ENCODE measurements at places on chromosomes 2 and 18.

DNA sequence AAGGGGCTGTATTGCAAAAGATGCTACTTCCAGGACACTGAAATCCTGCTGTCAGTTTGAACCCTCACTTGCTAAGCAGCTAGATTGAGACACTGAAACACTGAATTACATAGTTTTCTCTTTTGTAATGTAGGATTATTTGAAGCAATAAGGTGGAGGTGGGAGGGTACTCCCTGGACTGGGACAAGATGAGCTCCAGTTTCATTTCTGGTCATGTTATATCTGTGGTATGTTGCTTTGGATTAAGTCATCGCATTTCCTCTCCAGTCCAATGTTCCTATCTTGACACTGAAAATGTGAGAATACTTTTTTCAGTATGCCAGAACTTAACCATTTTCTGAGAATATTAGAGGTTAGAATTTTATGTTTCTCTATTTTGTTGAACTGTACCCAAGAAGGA lies 426.2 kb upstream of the MEX3C start:
- no peak for DNase-seq

GRCh38 chr18:39561126-39561525 lies 1995.5 kb upstream of the CELF4 start:
- no peak for DNase-seq

DNA sequence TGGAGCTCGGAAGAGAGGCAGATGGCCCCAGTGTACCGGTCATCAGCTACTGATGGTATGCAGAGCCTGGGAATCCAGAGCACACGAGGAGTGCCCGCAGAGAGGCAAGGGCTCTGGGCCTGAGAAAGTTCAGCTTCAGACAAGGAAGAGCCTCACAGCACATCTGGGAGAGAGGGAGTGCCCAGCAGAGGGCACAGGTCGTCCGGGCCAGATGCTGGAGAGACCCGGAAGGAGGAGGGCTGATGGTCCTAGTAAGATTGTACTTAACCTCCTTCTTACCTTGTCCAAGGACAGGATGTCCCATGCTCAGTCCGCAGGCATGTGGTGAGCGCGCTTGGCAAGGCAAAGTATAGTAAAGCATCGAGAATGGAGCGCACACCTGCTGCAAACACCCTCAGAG lies 24.4 kb upstream of the CHMP1B start:
- no peak for DNase-seq

GRCh38 chr2:124478761-124479160 lies 453.7 kb downstream of the CNTNAP5 start:
- DNase-seq: no peak

- DNase-seq: peak; percentile 45
Measured at GRCh38 chr18:75070625-75071483, 138.1 kb downstream of the PTGR3 start.

DNA sequence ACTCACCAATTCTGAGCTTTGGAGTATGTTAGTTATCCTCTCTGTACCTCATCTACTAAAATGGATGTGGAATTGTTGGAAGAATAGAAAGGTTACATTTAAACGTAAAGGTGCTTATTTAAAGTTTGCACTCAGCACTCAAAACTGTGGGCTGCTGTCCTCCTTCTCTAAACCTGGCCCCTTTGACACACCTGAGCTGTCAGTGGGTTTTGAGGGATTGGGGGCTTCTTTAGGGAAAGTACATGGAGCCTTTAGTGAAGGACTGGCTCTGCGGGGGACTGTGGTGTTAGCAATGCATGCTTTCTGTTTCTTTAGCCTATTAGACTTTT lies 47.2 kb downstream of the TET3 start:
- no peak for DNase-seq

GRCh38 chr2:62375113-62375420 lies 130.9 kb downstream of the TMEM17 start:
- no peak for DNase-seq

DNA sequence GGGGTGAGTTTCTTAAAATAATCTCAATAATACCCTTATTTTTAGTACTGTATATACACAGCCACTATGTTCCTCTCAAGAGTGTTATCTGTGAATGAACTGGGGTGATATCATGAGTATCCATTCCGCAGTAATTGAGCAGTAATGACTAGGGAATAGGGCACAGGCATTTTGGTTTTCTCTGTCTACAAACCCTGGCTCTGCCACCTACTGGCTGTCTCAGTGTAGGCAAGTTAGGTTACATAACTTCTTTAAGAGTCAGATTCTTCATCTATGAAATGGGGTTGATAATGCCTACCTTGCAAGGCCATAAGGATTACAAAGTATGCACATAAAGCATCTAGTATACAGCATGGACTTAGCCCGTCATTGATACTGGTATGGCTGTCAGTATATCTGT lies 555.8 kb downstream of the NRXN1 start:
- DNase-seq: no peak

- DNase-seq: no peak
Measured at GRCh38 chr2:66901344-66901743, 466.4 kb downstream of the MEIS1 start.

DNA sequence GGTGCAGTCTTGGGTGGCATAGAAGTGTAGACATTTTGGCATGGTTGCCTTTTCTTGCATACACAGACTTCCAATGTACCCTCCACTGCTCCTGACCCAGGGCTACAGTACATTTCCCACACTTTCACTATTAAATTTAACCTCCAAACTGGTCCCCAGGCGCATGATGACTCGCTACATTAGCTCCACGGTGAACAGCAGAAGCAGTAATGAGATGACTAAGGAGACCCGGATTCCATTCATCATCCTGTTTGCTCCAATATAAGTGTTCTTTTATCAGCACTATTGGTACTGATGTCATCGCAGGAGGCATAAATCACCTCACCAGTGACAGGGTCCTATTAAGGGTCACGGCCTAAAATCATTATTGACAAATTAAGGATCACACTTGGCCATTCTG lies 316.5 kb downstream of the EN1 start:
- DNase-seq: no peak

GRCh38 chr2:41948397-41948763 lies 99.4 kb upstream of the PKDCC start:
- no peak for DNase-seq

DNA sequence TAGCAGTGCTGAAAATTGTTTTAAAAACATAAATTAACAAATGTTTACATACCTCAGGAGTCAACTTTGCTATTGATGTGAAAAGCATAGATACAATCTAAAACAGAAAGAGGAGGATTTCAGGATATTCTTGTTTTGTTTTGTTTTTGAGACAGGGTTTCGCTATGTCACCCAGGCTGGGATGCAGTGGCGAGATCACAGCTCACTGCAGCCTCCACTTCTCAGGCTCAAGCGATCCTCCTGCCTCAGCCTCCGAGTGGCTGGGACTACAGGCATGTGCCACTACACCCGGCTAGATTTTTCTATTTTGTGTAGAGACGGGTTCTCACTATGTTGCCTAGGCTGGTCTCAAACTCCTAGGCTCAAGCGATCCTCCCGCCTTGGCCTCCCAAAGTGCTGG lies 60.6 kb downstream of the C2orf74 start:
- no peak for DNase-seq

- DNase-seq: no peak
Measured at GRCh38 chr2:158681816-158682215, 113.3 kb upstream of the DAPL1 start.

GRCh38 chr18:49751427-49752094 lies 61.8 kb downstream of the ACAA2 start:
- no peak for DNase-seq

DNA sequence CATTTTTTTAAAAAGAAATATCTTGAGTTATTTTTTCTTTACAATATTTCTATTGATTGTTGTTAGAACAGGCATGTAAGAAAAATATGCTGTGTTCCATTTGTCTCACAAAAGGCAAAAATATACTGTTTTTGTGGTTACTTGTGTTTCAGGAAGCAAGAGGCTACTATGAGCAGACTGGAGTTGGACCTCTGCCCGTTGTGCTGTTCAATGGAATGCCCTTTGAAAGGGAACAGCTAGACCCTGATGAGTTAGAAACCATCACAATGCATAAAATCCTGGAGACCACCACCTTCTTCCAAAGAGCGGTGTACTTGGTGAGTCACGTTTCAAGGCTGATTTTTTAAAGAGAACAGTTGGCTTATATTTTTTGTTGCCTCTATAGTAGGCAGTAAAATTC lies 54.7 kb downstream of the UGGT1 start:
- DNase-seq: no peak

GRCh38 chr18:33467531-33467930 lies 27.0 kb upstream of the CCDC178 start:
- DNase-seq: no peak

DNA sequence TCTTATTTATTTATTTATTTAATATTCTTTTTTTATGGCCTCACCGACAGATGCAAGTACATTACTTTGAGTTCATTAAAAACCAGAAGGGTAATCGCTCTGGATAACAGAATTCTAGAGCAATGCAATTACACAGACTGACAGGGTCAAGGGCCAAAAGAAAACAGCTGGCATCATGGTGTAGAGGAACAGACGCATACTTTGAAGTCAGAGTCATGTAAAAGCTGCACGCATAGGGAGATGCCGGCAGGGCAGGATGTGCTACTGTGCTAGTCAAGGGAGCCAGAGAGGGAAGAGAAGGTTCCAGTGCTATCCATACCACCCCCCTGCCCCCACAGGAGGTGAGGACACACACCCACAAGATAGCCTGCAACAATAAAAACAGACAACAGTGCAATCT lies 115.2 kb upstream of the TFCP2L1 start:
- no peak for DNase-seq

DNA sequence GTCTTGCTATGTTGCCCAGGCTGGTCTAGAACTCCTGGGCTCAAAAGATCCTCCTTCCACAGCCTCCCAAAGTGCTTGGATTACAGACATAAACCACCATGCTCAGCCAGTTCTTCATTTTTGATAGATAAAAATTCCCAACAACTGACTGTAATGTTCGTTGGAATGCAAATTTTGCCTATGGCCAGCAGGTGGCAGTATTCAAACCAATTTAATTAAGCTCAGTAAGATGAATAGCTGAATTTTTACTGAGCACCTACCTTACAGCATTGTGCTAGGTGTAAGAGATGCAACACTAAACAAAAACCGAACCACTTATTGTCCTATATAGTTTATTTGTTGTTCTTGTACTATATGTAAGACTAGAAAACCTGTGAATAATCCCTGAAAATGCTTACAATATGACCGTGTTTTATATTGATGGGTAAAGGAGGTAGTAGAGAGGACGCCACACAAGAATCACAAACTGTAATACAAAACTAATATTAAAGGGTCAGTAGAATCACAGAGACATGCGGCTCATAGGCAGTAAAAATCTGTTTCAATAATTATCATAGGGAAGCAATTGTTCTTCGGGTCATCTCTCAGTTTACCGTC lies 8.2 kb upstream of the TMEM182 start:
- DNase-seq: no peak

- DNase-seq: no peak
Measured at GRCh38 chr2:150110548-150110947, 376.9 kb downstream of the RND3 start.

GRCh38 chr2:150617351-150617978 lies 130.0 kb upstream of the RND3 start:
- no peak for DNase-seq

All from hepatic stellate cell (primary cell).